ENCODE measurements at places on chromosomes 1 and 21. TPM values are rescaled to one million over a fixed set of nuclear protein-coding genes. Genes with fewer than 3 reads are reported as not detected.

RAB3B gene
- 15.0 TPM for polyA plus RNA-seq

PODN gene
- 0.07 TPM for polyA plus RNA-seq

HENMT1 gene
- 4.1 TPM for polyA plus RNA-seq

LRIF1 gene
- polyA plus RNA-seq, result 22.1 TPM

SLC6A9 gene
- 1.3 TPM for polyA plus RNA-seq

TIMM17A gene
- polyA plus RNA-seq, result 107 TPM

NTRK1 gene
- 4.9 TPM for polyA plus RNA-seq

GPR25 gene
- polyA plus RNA-seq, result not detected

MANEAL gene
- 37.0 TPM for polyA plus RNA-seq

CYYR1 gene
- 0.58 TPM for polyA plus RNA-seq

DDX59 gene
- 21.0 TPM for polyA plus RNA-seq

CDCP2 gene
- polyA plus RNA-seq, result not detected

NFASC gene
- 23.9 TPM for polyA plus RNA-seq

SYT14 gene
- polyA plus RNA-seq, result 20.1 TPM

SV2A gene
- polyA plus RNA-seq, result 95.3 TPM

ALG14 gene
- 3.0 TPM for polyA plus RNA-seq

ZDHHC18 gene
- polyA plus RNA-seq, result 23.7 TPM

C8B gene
- not detected for polyA plus RNA-seq

KCNJ15 gene
- not detected for polyA plus RNA-seq

AADACL4 gene
- polyA plus RNA-seq, result not detected

NPPA gene
- not detected for polyA plus RNA-seq

TRIM62 gene
- 4.3 TPM for polyA plus RNA-seq

ICOSLG gene
- polyA plus RNA-seq, result not detected

GPR37L1 gene
- not detected for polyA plus RNA-seq

CYP4Z1 gene
- not detected for polyA plus RNA-seq

SPTA1 gene
- polyA plus RNA-seq, result not detected

LORICRIN gene
- polyA plus RNA-seq, result 1.3 TPM

MPZL1 gene
- polyA plus RNA-seq, result 191 TPM

EDN2 gene
- polyA plus RNA-seq, result not detected

PDE9A gene
- 29.5 TPM for polyA plus RNA-seq

PSMB4 gene
- polyA plus RNA-seq, result 695 TPM

VASH2 gene
- polyA plus RNA-seq, result 69.5 TPM

GNG12 gene
- polyA plus RNA-seq, result 0.35 TPM

TDRD5 gene
- polyA plus RNA-seq, result not detected

PTGER3 gene
- 1.7 TPM for polyA plus RNA-seq

PDE4B gene
- polyA plus RNA-seq, result 139 TPM

GNB1 gene
- 325 TPM for polyA plus RNA-seq

OLFML2B gene
- 0.68 TPM for polyA plus RNA-seq

A3GALT2 gene
- not detected for polyA plus RNA-seq

KRTAP12-3 gene
- polyA plus RNA-seq, result not detected

SAMD13 gene
- 14.9 TPM for polyA plus RNA-seq

Measured in neural cell (in vitro differentiated cells).